ENCODE measurements at places on chromosomes 1 and 21.
A peak's percentile ranks its signal among the peaks of the same experiment; 100 is the strongest.

- DNase-seq = no peak
Measured at GRCh38 chr21:40615505-40616376, 231.2 kb downstream of the DSCAM start.

DNA sequence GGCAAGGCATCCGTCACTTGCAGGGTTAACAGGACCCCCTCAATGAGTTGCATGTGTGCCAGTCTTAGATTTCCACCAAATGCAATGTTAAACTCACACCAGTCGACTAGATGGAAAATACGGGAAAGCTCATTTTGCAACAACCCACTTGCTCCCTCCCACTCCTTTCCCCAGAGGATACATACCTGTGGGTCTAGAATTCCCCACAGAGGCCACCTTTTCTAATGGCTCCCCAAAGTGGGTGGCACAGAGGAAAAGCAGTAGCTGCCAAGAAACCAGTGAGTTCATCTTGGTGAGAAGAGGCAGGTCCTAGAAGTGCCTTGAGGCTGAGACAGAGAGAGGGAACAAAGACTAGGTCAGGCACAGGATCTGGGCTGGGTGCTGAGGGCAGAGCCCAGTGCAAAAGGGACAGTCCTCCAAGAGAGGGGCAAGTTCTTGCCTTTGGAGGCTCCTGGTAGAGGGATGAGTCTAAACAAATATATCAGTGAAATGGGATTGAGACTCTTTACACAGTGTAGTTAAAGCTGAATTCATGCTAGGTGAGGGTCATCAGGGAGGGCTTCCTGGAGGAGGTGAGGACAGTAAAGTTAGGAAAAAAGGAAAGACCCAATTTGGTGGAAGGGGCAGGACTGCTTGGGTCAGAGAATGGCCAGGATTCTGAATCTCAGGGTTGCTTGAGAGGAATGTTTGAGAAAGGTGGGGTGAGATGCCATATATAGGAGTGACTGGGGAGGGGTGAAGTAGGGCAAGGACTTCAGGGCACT, 3.5 kb downstream of the KISS1 start:
- DNase-seq = no peak

DNA sequence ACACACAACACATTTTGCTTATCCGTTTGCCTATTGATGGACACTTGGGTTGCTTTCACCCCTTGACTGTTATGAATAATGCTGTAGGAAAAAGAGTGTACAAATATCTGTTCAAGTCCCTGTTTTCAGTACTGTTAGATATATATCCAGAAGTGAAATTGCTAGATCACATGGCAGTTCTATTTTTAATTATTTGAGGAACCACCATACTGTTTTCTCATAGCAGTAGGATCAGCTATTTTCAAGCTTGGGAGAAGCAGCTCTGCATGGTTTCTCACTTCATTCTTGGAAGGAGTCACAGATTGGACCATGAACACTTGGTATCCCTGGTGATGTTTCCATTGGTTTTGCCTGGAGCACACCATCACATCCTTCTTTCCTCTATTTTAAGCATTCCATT, 114.4 kb upstream of the ZP4 start:
- DNase-seq = no peak

- no peak for DNase-seq
Measured at GRCh38 chr1:79197421-79197820, 190.9 kb upstream of the ADGRL4 start.

- DNase-seq = no peak
Measured at GRCh38 chr1:76257823-76258222, 183.3 kb downstream of the ST6GALNAC3 start.

DNA sequence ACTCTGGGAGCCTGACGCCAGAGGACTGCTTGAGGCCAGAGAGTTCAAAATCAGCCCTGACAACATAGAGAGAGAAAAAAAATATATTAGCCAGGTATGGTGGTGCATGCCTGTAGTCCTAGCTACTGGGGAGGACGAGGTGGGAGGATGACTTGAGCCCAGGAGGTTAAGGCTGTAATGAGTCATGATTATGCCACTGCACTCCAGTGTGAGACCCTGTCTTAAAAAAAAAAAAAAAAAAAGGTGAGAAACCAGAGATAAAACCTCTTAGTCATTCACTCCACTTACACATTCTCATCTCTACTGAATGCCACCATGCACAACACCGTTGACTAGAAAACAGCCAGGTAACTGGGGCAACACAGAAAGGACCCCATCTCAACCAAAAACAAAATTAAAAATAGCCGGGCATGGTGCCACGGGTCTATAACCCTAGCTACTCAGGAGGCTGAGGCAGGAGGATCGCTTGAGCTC, 178.1 kb downstream of the SLC45A1 start:
- no peak for DNase-seq

GRCh38 chr1:107782217-107782845, 182.6 kb downstream of the VAV3 start:
- no peak for DNase-seq

- no peak for DNase-seq
Measured at GRCh38 chr1:119773711-119774241, 5.1 kb upstream of the HMGCS2 start.

- peak; percentile 5 for DNase-seq
Measured at GRCh38 chr1:38586993-38587646, 272.5 kb downstream of the RRAGC start.

GRCh38 chr1:228390649-228391048, 16.0 kb downstream of the TRIM11 start:
- DNase-seq = no peak

GRCh38 chr1:164163289-164163849, 395.6 kb upstream of the PBX1 start:
- no peak for DNase-seq

Data from stimulated activated CD4-positive, alpha-beta T cell treated with anti-CD3 and anti-CD28 coated beads, Interleukin-15, amount 100 ng/mL, for 1 hour (primary cell).